ENCODE measurements at places on chromosomes 2 and 18.

- DNase-seq: no peak
These were observed 26.5 kb upstream of the C2orf74 start for GRCh38 chr2:61135510-61135909.

DNA sequence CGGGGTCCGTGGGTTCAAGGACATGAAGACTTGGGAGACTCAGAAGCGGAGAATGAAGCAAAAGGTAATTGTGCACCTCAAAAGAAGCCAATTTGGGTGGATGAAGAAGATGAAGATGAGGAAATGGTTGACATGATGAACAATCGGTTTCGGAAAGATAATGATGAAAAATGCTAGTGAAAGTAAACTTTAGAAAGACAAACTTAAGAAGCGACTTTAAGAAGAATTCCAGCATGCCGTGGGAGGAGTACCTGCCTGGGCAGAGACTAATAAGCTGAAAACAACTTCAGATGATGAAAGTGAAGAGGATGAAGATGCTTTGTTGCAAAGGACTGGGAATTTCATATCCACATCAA, 43.5 kb downstream of the PSTPIP2 start:
- no peak for DNase-seq

DNA sequence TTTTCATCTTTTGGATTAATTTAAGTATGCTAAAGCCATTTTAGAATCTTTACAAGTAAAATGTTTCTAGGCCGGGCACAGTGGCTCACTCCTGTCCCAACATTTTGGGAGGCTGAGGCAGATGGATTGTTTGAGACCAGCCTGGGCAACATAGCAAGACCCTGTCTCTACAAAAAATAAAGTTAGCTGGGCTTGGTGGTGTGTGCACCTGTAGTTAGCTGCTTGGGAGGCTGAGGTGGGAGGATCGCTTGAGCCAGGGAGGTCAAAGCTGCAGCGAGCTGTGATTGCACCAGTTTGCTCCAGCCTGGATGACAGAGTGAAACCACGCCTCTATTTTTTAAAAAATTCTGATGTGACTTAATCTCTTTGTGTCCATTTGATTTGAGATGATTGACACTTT, 3.9 kb downstream of the PPM1B start:
- DNase-seq: no peak

DNA sequence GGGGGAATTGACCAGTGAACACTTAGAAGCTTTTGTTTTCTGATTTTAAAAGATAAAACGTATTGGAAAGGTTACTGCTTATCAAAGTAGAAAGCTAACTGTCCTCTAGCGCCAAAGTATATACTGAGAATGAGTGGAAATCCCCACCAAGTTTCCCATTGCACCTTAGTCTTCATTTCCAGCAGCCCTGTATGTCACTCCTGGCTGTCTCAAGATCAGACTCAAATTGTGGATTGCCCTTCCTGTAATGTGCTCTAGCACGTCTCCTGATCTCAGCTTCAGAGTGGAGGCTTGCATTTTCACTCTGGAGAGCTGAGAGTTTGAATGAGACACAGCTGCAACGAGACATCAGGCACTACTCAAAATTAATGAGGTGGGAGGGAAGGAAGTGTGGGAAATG, 26.6 kb downstream of the MFF start:
- DNase-seq: no peak

DNA sequence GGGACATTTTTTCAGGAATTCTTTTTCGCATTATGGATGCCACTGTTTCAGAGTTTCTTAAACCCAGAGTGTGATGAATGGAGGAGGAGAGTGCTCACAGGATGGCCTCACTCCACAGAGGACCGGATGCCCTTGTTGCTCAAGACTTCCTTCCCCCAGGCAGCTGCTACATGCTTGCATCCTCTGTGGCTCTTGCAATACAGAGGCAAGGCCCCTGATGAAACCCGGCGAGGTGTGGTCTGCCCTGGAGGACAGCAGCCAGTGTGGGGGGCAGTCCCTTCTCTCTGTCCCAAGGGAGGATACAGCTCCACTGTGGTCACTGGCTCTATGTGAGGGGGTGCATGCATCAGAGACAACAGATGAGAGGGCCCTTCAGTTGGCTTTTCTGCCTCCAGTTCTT, 109.6 kb downstream of the SH3RF3 start:
- DNase-seq: no peak

- no peak for DNase-seq
These were observed 39.9 kb downstream of the FRZB start for GRCh38 chr2:182826496-182826895.

- DNase-seq: no peak
These were observed 61.2 kb upstream of the GPC1 start for GRCh38 chr2:240374085-240374907.

DNA sequence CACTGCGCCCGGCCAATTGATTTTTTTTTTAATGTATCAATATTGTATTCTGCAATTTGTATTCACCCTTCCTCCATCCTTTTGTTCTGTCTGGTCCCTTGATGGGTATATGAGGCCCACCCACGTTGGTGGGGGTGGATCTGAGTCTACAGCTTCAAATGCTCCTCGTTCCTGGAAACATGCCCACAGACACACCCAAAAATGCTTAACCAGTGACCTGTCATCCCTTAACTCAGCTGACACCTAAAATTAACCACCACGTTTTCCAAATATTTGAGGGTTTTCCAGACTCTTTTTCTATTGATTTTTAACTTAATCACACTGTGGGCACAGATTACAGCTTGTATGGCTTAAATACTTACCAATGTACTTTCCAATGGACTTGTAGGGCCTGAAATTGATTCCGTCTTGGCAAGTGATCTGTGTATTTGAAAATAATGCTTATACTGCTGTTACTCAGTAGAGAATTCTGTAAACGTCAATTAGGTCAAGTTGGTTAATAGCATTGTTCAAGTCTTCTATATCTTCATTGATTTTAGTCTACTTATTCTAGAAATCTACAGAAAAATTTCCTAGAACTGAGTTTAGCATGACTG, 34.4 kb upstream of the CYP27C1 start:
- no peak for DNase-seq

GRCh38 chr2:96768083-96768561, 7.4 kb downstream of the CNNM4 start:
- DNase-seq: no peak

GRCh38 chr2:61410185-61410584, 60.7 kb downstream of the USP34 start:
- no peak for DNase-seq

DNA sequence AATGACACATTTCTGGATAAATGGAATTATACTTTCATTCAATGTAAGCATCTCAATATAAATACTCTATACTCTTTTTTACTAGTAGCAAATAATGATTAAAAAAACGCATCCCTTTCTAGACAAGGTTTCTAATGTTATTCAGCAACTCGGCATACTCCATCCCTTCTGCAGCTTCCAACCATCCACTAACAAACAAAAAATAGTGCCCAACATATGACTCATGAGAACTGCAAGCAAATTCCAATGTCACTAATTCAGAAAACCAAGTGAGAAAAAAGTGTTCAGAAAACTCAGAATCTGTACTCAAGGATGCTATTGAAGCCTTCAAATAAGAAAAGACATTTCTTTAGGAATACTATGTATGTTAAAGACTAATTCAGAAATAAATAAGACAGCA, 140.0 kb downstream of the BAZ2B start:
- no peak for DNase-seq

GRCh38 chr2:213932-214693, 49.7 kb downstream of the SH3YL1 start:
- DNase-seq: no peak

DNA sequence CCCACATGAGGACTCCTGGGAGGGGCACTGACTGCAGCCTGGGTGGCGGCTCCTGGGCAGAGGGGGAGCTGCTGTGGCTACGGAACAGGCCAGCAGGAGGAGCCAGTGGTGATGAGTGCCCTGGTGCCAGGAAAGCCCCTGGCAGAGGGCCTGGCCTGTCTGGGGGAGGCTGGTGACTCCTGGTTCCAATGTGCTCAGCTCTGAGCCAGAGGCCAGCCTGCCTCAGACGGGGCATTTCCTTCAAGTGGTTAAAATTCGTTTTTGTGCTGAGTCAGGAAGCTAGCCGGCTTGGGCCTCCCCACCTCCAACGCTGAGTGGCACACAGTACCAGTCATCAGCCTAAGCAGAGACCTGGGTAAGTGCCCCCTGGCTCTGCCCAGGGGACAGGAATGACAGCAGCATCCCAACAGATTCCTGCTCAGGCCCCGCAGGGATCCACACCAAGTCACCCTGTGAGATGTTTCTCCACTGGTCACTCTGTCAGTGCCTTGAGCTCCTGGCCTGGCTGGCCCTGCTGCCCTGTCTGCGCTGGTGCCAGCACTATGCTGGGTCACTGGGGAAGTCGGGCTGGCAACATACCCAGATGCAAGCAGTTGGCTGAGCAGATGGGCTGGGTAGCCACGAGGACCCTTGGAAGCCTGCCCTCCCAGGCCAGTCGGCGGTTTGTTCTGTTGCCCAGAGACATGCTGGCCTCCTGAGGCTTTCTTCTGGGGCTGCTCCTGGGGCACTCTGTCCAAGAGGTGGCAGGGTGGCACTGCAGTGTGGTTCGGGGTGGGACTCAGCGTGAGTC, 7.1 kb upstream of the KLF11 start:
- DNase-seq: no peak

DNA sequence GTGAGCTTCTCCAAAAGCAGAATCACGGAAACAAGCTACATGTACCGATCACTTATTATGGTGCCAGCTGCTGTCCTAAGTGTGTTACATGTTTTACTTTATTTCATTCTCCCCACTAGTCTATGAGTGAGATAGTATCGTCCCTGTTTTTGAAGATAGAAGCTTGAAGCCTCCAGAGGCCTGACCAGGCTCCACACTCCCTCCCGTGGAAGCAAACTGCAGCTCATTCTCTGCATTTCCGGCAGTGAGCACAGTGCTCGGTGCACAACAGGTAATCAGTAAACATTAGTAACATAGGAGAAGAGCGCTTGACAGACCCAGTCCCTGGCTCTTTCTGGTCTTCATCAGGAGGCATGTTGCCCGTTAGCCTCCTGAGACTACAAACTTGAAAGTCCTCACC, 72.9 kb downstream of the ZBTB7C start:
- DNase-seq: no peak

DNA sequence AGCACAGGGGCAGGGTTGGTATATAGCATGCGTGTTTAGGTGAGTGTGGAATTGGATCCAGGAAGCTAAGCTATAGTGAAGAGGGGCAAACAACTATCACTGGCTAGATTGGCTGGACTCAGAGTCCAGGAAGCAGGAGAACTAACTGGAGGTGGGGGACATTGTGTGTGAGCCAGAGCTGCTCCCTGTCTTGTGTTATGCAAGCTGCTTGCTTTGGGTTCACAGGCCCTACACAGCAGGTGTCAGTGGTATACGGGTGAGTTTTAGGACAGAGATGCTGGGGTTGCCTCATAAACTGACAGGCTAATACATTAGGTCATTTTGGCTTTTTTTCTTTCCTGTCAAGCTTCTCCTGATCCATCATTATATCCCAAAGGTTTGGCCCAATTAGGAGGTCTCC, 87.5 kb downstream of the CCDC85A start:
- no peak for DNase-seq

GRCh38 chr18:33696332-33697162, 118.5 kb downstream of the ASXL3 start:
- no peak for DNase-seq

DNA sequence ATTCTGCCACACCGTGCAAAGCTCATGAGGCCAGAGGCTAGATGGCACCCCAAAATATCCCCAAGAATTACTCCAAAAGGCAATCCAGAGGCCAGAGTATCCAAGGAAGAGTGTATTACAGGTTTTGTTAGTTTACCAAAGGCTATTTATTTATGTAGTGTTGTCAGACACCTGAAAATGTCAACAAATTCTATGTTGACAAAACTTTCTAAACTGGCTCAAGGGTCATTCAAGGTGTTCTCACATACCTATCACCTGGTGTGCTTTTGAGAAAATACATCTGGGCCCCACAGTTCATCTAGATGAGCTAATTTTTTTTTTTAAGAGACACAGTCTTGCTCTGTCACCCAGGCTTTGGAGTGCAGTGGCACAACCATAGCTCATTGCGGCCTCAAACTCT, 12.4 kb upstream of the DTNB start:
- DNase-seq: no peak

GRCh38 chr2:167190053-167190452, 301.8 kb downstream of the XIRP2 start:
- DNase-seq: no peak

DNA sequence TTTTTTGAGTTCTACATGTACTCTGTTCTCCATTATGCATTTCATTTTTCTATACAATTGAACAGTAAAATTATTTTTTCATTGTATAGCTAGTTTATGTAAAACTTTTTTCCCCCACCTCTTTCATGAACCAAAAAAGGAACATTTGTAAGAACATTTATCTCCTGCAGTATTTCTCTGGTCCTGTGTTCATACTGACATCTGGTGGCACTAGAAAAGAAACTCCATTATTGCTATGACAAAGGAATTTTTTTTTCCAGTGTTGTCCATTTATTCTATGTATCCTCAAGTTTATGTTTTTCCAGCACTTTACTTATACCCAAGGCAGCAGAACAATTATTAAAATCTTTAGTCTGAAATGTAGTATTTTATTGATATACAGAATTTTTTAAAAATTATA, 27.4 kb upstream of the CHAC2 start:
- no peak for DNase-seq

DNA sequence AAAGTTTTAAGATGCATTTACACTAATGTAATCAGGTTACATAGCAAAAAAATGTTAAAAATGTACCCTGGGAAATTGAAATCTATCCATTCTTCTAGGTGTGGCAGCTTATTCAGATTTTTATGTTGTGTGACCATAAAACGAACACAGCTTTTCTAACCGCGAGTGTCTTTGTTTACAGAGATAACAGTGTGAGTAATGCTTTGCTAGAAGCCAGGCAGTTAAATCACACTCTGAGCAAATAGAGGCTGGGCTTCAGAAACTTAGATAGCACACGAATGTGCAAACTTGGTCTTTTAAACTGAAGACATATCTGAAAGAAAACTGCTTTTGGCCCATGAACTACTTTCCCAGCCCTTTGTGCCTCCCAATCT, 116.1 kb downstream of the SPTBN1 start:
- DNase-seq: no peak

GRCh38 chr2:72089537-72089936, 58.1 kb downstream of the CYP26B1 start:
- DNase-seq: no peak

DNA sequence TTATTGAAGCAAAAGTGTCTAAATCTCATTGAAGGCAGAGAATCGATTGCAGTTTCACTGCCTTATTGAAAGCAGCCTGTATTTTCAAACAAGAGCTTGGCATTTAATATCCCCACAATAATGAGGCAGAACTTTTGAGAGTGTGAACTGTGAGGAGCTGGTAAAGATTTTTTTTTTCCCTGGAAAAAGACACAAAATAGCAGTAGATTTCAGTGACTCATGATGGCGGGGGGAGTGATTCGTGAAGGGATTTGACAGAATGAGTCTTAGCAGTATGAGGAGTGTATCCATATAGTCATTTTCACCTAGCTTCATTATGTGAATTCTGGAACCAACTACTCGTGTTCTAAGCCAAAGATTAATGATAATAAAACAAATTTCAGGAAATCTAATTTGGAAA, 242.9 kb downstream of the ARL6IP6 start:
- no peak for DNase-seq
